ENCODE measurements at places on chromosomes 5 and 9.

GRCh38 chr5:53029608-53030007 is 40.5 kb downstream of the ITGA2 start:
- H3K4me3 ChIP-seq = no peak overlapping the region
- no peak for DNase-seq
- H3K4me1 ChIP-seq = peaks cover 9% of the 10 kb centered on the region

- H3K4me3 ChIP-seq = no peak overlapping the region
- peaks cover 9% of the 10 kb centered on the region for H3K4me1 ChIP-seq
- no peaks in the 10 kb centered on the region for H3K36me3 ChIP-seq
- H3K27ac ChIP-seq = no peak overlapping the region
- no peaks in the 10 kb centered on the region for H3K27me3 ChIP-seq
Observed at GRCh38 chr5:132179405-132179804, 48.2 kb downstream of the P4HA2 start.

GRCh38 chr9:70490478-70490877 is 76.0 kb upstream of the KLF9 start:
- H3K27me3 ChIP-seq = no peaks in the 10 kb centered on the region
- no peak overlapping the region for H3K27ac ChIP-seq
- peaks cover 35% of the 10 kb centered on the region for H3K4me1 ChIP-seq

DNA sequence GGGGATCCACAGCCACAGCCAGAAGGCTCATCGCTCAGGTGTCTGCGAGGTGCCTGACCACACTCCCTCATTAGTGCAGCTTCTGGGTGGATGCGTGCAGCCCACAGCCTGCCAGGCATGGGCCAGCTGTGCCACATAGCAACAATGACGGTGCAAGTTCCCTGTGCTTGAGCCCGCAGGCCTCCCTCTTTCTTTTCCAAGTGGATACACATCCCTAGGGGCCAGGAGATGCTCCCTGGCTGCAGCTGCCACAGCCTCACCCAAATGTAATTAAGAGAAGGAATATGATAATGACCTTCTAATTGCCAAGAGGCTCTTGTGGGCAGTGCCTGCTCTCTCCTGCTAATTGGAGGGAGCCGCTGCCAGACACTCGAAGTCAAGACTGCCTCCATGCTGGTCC is 116.0 kb upstream of the PPP1R26 start:
- no peaks in the 10 kb centered on the region for H3K4me1 ChIP-seq
- H3K27me3 ChIP-seq = no peaks in the 10 kb centered on the region
- no peak overlapping the region for H3K4me3 ChIP-seq
- no peak overlapping the region for H3K27ac ChIP-seq
- no peaks in the 10 kb centered on the region for H3K36me3 ChIP-seq

GRCh38 chr5:142181096-142181495 is 72.5 kb downstream of the NDFIP1 start:
- H3K4me3 ChIP-seq = no peak overlapping the region
- H3K27me3 ChIP-seq = no peaks in the 10 kb centered on the region
- no peak for DNase-seq
- no peaks in the 10 kb centered on the region for H3K4me1 ChIP-seq

DNA sequence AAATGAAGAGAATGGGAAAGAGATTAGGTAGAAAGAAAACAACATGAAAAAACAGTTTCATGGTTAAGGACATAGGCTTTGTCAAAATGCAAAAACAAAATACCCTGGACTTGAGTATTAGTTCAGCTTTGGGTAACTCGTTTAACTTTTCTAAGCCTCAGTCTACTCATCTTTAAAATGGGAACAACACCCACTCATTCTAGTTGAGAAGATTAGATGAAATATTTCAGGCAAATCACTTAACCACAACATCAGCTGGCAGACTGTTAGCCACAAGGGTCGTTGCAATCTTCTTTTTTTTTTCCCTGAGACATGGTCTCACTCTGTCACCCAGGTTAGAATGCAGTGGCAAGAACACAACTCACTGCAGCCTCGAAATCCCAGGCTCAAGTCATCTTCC is 185.6 kb downstream of the DCP2 start:
- no peaks in the 10 kb centered on the region for H3K36me3 ChIP-seq
- H3K27me3 ChIP-seq = no peaks in the 10 kb centered on the region
- H3K4me1 ChIP-seq = peaks cover 5% of the 10 kb centered on the region
- H3K4me3 ChIP-seq = no peak overlapping the region
- no peak overlapping the region for H3K27ac ChIP-seq
- DNase-seq = no peak

DNA sequence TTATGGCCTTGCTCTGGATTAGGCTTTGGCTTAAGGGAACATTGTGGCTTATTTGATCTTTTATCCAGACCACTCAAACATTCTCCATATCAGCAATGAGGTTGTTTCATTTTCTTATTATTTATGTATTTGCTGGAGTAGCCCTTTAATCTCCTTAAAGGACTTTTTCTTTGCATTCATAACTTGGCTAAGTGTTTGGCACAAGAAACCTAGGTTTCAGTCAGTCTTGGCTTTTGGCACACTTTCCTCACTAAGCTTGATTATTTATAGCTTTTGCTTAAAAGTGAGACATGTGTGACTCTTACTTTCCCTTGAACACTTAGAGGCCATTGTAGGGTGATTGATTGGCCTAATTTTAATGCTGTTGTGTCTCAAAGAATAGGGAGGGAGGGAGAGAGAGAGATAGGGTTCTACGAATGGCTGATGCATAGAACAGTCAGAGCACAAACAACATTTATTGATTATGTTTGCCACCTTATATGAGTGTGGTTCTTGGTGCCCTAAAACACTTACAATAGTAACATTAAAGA is 2265.3 kb upstream of the C9orf72 start:
- no peak overlapping the region for H3K27ac ChIP-seq
- no peak overlapping the region for H3K4me3 ChIP-seq
- no peaks in the 10 kb centered on the region for H3K27me3 ChIP-seq
- no peak for DNase-seq
- no peaks in the 10 kb centered on the region for H3K4me1 ChIP-seq

DNA sequence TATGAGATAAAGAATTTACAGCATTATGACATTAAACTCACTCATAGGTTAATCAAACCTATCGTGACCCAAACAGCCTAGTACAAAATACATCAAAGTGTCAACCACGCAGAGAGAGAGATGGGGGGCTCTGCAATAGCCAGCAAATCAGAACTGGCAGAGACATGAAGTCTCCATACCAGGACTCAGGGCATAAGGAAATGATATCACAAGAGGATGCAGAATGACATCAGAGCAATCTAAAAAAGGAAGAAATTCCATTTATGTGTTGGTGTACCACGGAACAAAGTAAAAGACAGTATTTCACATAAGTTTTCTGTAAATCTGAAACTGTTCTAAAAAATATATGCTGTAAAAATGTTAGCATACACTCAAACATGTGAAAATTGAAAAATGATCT is 24.6 kb downstream of the BICD2 start:
- no peaks in the 10 kb centered on the region for H3K36me3 ChIP-seq
- no peaks in the 10 kb centered on the region for H3K27me3 ChIP-seq
- no peak overlapping the region for H3K4me3 ChIP-seq
- DNase-seq = peak; percentile 6

DNA sequence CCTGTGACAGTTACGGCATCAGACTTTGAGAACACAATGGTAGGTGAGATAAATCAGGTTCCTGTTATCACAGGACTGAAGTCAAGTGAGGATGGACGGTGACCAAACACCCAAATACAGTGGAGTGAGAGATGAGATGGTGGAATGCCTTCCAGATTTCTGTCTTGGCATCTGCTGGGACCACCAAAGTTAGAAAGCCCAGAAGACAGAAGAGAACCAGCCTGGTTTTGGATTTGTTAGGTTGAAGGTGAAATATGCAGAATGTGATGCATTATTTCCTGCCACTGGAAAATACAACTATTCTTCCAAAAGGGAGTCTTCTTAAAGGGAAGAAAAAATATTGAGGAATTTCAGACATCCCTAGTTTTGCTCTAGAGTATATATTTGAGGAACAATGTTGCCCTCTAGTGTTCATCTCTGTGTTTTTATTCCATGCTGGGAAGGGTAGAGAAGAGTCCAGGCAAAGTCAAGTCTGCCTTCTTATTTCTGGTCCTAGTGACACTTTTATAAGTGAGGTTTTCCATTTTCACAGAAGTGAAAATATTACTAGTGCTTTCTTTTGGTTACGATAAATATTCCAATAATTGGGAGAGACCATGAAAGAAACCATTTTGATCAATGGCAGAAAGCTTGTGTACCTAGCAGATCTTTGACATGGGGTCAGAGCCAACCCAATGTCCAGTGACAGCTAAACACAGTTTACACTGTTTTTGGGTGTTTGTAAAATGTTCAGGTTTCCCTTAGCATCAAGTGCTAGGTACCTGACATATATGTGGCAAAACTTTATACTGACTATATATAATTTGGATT is 142.3 kb upstream of the ANKH start:
- no peak for DNase-seq
- no peak overlapping the region for H3K4me3 ChIP-seq
- H3K36me3 ChIP-seq = no peaks in the 10 kb centered on the region
- H3K27me3 ChIP-seq = no peaks in the 10 kb centered on the region

- no peak overlapping the region for H3K4me3 ChIP-seq
- no peak for DNase-seq
- no peaks in the 10 kb centered on the region for H3K36me3 ChIP-seq
- H3K27ac ChIP-seq = no peak overlapping the region
Observed at GRCh38 chr5:51399643-51400006, 16.4 kb downstream of the ISL1 start.

GRCh38 chr5:1468247-1468612 is 23.0 kb upstream of the SLC6A3 start:
- no peak overlapping the region for H3K4me3 ChIP-seq
- H3K36me3 ChIP-seq = no peaks in the 10 kb centered on the region
- H3K27ac ChIP-seq = no peak overlapping the region
- no peaks in the 10 kb centered on the region for H3K27me3 ChIP-seq
- no peak for DNase-seq
- H3K4me1 ChIP-seq = no peaks in the 10 kb centered on the region

DNA sequence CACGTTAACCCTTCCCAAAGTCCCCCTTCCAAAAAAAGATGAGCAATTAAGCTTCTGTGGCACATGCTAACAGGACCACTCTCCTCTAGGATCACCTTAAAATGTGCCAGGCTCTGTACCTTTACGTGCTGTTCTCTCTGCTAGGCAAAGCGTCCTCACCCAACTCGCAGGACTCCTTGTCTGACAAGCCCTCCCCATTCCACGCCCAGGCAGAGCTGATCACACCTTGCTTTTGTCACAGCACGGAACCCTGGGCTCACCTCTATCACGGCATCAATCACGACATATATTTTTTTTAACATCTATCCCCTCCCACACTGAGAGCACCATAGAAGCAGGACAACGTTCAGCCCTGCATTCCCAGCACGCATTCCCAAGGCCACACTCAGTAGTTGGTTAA is 47.1 kb downstream of the CDK5RAP2 start:
- no peaks in the 10 kb centered on the region for H3K27me3 ChIP-seq
- no peaks in the 10 kb centered on the region for H3K36me3 ChIP-seq
- peak overlapping the region; percentile 43 for H3K27ac ChIP-seq
- H3K4me3 ChIP-seq = no peak overlapping the region

Measured in left lung (tissue), 14 donors.